Osteoblast (primary cell): ENCODE measurements at places on chromosomes 16 and 17. TPM values are rescaled to one million over a fixed set of nuclear protein-coding genes. Genes with fewer than 3 reads are reported as not detected.

The ADAMTS18 gene
- total RNA-seq, result not detected in 2 replicates

The EEF2K gene
- total RNA-seq, result 34.2 and 41.6 TPM in 2 replicates

The VTN gene
- under 0.01 TPM in 1 of 2 replicates, not detected in the other for total RNA-seq

The KRT36 gene
- total RNA-seq, result 0.36 TPM in 1 of 2 replicates, not detected in the other

The ERN2 gene
- 0.29 TPM in 1 of 2 replicates, not detected in the other for total RNA-seq

GRCh38 chr17:9306086-9306485 is 269.5 kb downstream of the STX8 start:
- no peak overlapping the region for H3K4me3 ChIP-seq
- H3K36me3 ChIP-seq, result no peaks in the 10 kb centered on the region
- DNase-seq, result peak; percentile 47
- H3K4me1 ChIP-seq, result no peaks in the 10 kb centered on the region
- H3K27ac ChIP-seq, result no peak overlapping the region

GRCh38 chr16:89020068-89020924 is 43.3 kb upstream of the CBFA2T3 start:
- H3K27ac ChIP-seq, result no peak overlapping the region
- H3K36me3 ChIP-seq, result no peaks in the 10 kb centered on the region
- no peaks in the 10 kb centered on the region for H3K4me1 ChIP-seq
- no peak overlapping the region for H3K4me3 ChIP-seq

DNA sequence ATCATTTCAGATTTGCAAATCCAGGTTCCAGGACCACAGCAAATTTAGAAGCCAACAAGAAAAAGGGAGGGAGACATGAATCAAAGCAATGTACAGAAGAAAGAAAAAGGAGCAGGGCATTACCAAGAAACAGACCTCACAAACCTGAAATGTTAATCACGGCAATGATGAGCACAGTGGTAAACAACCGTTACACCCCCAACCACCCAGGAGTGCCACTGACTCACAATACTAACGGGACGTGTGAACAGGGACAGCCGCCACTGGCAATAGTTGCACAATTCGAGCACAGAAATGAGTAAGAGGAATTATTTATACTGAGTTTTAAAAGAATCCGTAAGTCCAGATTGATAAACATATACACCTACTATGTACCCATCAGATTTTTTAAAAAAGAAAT is 13.8 kb downstream of the USP22 start:
- no peaks in the 10 kb centered on the region for H3K27me3 ChIP-seq
- peak overlapping the region; percentile 82 for H3K27ac ChIP-seq
- no peak for DNase-seq
- H3K4me1 ChIP-seq, result peaks cover 54% of the 10 kb centered on the region
- peak overlapping the region; percentile 27 for H3K4me3 ChIP-seq

- H3K27me3 ChIP-seq, result peaks cover 7% of the 10 kb centered on the region
- H3K4me3 ChIP-seq, result no peak overlapping the region
- no peak overlapping the region for H3K27ac ChIP-seq
- H3K4me1 ChIP-seq, result no peaks in the 10 kb centered on the region
- H3K36me3 ChIP-seq, result no peaks in the 10 kb centered on the region
Measured at GRCh38 chr16:27182906-27183405, 20.4 kb upstream of the KDM8 start.

GRCh38 chr17:6558932-6559752 is 2.8 kb upstream of the PITPNM3 start:
- peaks cover 13% of the 10 kb centered on the region for H3K4me1 ChIP-seq
- H3K27me3 ChIP-seq, result peaks cover 10% of the 10 kb centered on the region
- H3K4me3 ChIP-seq, result no peak overlapping the region
- no peaks in the 10 kb centered on the region for H3K36me3 ChIP-seq
- peak; percentile 76 for DNase-seq

- peak overlapping the region; percentile 70 for H3K27ac ChIP-seq
- peak; percentile 73 for DNase-seq
- H3K4me1 ChIP-seq, result peaks cover 10% of the 10 kb centered on the region
Measured at GRCh38 chr16:64983963-64984362, 137.9 kb downstream of the CDH11 start.

DNA sequence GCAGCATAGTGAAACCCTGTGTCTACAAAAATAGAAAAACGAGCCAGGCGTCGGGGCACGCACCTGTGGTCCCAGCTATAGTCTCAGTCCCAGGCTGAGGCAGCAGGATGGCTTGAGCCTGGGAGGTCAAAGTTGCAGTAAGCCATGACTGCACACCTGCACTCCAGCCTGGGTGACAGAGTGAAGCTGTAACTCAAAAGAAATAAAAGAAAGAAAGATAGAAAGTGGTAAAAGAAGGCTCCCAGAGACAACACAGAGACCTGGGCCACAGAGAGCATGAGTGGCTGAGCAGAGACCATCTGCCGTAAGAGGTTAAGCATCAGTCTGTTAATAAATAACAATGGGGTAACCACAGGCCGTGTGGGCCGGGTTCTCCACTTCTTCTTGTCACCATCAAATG is 15.3 kb upstream of the HEXD start:
- no peaks in the 10 kb centered on the region for H3K27me3 ChIP-seq
- H3K4me1 ChIP-seq, result no peaks in the 10 kb centered on the region
- no peak overlapping the region for H3K27ac ChIP-seq
- H3K36me3 ChIP-seq, result no peaks in the 10 kb centered on the region

GRCh38 chr17:72372185-72372584 is 251.4 kb downstream of the SOX9 start:
- peaks cover 15% of the 10 kb centered on the region for H3K4me1 ChIP-seq
- no peak overlapping the region for H3K27ac ChIP-seq
- no peak overlapping the region for H3K4me3 ChIP-seq
- no peaks in the 10 kb centered on the region for H3K36me3 ChIP-seq
- no peaks in the 10 kb centered on the region for H3K27me3 ChIP-seq

DNA sequence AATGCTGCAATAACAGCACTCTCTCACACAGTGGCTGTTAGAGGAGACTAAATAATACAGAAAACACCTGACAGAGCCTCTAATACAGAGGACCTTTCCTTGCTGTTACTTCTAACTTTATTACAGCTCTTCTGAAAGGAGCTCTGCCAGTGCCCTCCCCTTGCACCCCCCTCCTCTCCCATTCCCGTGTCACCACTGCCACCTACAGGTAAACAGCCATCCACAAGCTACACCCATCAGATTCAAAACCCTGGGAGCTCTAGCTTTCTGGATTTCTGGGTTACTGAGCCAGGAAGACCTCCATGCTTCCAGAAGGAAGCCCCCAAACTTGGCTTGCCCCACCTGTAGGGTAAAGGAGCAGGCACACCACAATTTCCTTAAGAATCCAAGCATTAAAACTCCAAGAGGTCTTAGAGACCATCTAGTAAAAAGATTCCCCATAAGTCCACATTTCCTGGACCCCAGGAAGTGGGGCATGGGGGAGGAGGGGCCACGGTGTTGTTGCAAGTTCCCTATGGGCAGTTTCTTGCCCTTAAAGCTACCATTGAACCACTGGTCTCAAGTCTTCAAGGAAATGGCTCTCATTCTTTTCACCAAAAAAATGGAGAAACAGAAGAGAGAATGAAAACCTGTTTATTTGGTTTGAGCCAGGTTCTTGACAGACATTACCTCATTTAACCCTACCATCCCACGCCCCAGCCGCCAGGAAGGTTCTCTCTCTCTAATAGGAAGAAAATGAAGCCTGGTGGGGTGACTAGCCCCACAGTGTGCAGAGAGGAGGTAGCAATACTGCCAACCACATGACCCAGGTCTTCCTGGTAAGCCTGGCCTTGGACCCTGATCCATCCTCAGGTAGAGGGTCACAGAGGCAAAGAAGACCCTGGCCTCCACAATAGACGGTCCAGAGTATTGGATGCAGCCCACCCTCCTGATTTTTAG is 52.8 kb downstream of the TOM1L2 start:
- peaks cover 51% of the 10 kb centered on the region for H3K4me1 ChIP-seq
- no peaks in the 10 kb centered on the region for H3K27me3 ChIP-seq
- peak overlapping the region; percentile 52 for H3K27ac ChIP-seq
- no peaks in the 10 kb centered on the region for H3K36me3 ChIP-seq
- DNase-seq, result peak; percentile 90
- H3K4me3 ChIP-seq, result no peak overlapping the region

DNA sequence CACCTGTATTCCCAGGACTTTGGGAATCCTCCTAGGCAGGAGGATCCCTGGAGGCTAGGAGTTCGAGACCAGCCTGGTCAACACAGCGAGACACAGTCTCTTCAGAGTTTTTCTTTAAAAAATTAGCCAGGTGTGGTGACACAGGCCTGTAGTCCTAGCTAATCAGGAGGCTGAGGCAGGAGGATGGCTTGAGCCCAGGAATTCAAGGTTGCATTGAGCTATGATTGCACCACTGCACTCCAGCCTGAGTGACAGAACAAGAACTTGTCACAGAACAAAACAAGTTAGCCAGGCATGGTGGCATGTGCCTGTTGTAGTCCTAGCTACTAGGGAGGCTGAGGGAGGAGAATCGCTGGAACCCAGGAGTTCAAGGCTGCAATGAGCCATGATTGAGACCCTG is 24.8 kb downstream of the ANKRD40 start:
- no peaks in the 10 kb centered on the region for H3K27me3 ChIP-seq
- peaks cover 28% of the 10 kb centered on the region for H3K4me1 ChIP-seq
- peaks cover 5% of the 10 kb centered on the region for H3K36me3 ChIP-seq
- H3K27ac ChIP-seq, result no peak overlapping the region
- DNase-seq, result no peak
- H3K4me3 ChIP-seq, result no peak overlapping the region

GRCh38 chr16:48505705-48506104 is 104.3 kb downstream of the N4BP1 start:
- H3K4me3 ChIP-seq, result no peak overlapping the region
- DNase-seq, result no peak
- no peaks in the 10 kb centered on the region for H3K36me3 ChIP-seq
- no peak overlapping the region for H3K27ac ChIP-seq
- H3K4me1 ChIP-seq, result peaks cover 6% of the 10 kb centered on the region

DNA sequence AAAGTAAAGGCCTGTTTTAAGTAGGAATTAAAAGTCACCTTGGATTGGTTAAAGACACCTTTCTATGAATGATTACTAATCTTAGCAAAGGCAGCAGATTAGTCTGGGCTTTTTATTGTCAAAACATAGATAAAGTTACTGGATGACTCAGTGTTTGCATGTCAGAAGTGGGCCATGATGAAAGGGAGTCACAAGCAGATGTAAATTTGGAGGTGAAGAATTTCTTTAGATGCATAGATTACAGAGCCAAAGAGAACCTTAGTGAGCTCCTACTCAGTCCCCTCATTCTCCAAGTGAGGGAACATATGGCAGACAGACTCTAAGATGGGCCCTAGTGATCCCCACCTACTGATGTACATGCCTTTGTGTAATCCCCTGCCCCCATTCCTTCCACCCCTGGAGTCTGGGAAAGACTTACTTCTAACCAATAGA is 124.5 kb downstream of the HS3ST3A1 start:
- H3K27me3 ChIP-seq, result no peaks in the 10 kb centered on the region
- peak; percentile 65 for DNase-seq
- no peaks in the 10 kb centered on the region for H3K36me3 ChIP-seq
- H3K27ac ChIP-seq, result peak overlapping the region; percentile 37
- peaks cover 15% of the 10 kb centered on the region for H3K4me1 ChIP-seq
- H3K4me3 ChIP-seq, result no peak overlapping the region

DNA sequence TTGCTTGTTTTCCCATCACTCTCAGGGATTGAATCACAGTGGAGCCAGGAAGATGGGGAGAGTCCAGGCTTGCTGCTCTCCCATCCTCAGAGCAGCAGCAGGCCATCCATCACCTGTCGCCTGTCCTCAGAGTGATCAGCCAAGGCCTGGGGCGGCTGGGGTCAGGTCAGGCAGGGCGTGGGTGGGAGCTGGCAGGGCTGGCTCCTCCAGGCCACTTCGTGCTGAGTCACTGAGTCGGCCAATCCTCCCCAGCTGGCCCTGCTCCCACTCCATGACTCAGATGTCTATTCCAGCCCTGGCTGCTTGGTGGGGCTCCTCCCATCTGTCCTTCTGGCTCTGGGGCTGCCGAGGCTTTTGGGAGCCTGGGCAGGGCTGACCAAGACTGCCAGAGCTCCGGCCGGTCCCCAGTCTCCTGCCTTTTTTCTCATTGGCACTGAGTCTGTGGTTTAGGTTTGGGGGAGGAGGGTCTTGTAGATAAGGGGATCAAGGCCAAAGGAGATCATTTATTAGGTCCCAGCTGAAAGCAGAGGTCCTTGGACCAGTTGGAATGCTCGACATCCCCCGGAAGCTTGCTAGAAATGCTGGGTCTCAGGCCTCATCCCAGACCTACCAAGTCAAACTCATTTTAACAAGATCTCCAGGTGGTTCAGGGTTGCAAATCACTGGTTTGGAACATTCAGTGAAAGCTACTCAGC is 72.7 kb downstream of the ABCC1 start:
- peak overlapping the region; percentile 37 for H3K4me3 ChIP-seq
- no peaks in the 10 kb centered on the region for H3K27me3 ChIP-seq
- peak; percentile 97 for DNase-seq
- H3K36me3 ChIP-seq, result peaks cover 24% of the 10 kb centered on the region

GRCh38 chr17:58289869-58290268 is 9.1 kb upstream of the MPO start:
- no peak overlapping the region for H3K4me3 ChIP-seq
- no peaks in the 10 kb centered on the region for H3K36me3 ChIP-seq
- H3K27ac ChIP-seq, result no peak overlapping the region
- H3K4me1 ChIP-seq, result no peaks in the 10 kb centered on the region
- H3K27me3 ChIP-seq, result peaks cover 8% of the 10 kb centered on the region

DNA sequence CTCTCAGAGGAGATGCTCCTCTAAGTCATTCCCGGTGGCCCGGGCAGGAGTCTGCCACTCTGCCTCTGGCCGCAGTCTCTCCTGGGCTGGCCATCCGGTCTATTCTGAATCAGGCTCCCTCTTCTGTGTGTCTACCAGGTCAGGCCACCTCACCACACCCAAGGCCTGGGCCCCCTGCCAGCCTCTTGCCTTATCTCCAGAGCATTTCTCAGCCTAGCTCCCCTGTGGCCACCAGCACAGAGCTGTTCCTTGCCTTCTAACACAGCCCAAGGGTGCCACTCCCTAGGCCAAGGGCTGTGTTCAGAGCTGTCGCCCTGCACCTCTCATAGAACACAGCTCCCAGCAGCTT is 55.3 kb downstream of the MYO18A start:
- H3K36me3 ChIP-seq, result peaks cover 8% of the 10 kb centered on the region
- no peak overlapping the region for H3K27ac ChIP-seq
- H3K4me1 ChIP-seq, result no peaks in the 10 kb centered on the region
- peak; percentile 59 for DNase-seq

GRCh38 chr17:9924735-9925191 is 19.7 kb upstream of the RCVRN start:
- no peak overlapping the region for H3K4me3 ChIP-seq
- no peaks in the 10 kb centered on the region for H3K27me3 ChIP-seq
- no peak overlapping the region for H3K27ac ChIP-seq

GRCh38 chr16:75997606-75998005 is 271.3 kb upstream of the CPHXL start:
- no peaks in the 10 kb centered on the region for H3K36me3 ChIP-seq
- no peaks in the 10 kb centered on the region for H3K27me3 ChIP-seq
- DNase-seq, result no peak
- H3K4me3 ChIP-seq, result no peak overlapping the region

GRCh38 chr17:59287452-59287851 is 44.0 kb upstream of the YPEL2 start:
- H3K4me3 ChIP-seq, result no peak overlapping the region
- no peak overlapping the region for H3K27ac ChIP-seq
- no peaks in the 10 kb centered on the region for H3K4me1 ChIP-seq
- no peaks in the 10 kb centered on the region for H3K36me3 ChIP-seq
- no peaks in the 10 kb centered on the region for H3K27me3 ChIP-seq

DNA sequence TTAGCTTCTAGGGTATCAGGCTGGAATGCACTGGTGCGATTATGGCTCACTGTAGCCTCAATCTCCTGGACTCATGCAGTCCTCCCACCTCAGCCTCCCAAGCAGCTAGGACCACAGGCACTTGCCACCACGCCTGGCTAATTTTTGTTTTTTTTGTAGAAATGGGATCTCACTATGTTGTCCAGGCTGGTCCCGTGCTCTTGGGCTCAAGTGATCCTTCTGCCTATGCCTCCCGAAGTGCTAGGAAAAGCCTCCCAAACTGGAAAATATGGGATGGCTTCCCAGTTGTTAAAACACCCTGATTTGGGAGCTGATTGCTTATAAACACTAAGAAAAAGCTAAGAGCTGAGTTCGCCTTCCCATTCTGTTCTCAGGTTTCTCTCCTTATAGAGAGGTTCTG is 6.6 kb upstream of the ZNF263 start:
- peaks cover 11% of the 10 kb centered on the region for H3K27me3 ChIP-seq
- H3K36me3 ChIP-seq, result no peaks in the 10 kb centered on the region
- DNase-seq, result peak; percentile 13
- no peak overlapping the region for H3K27ac ChIP-seq
- H3K4me1 ChIP-seq, result no peaks in the 10 kb centered on the region
